Fibroblast of skin of abdomen (primary cell): ENCODE measurements at places on chromosomes 13 and 19.

- no peak for DNase-seq
Measured at GRCh38 chr13:28710161-28710560, 8.6 kb downstream of the SLC46A3 start.

DNA sequence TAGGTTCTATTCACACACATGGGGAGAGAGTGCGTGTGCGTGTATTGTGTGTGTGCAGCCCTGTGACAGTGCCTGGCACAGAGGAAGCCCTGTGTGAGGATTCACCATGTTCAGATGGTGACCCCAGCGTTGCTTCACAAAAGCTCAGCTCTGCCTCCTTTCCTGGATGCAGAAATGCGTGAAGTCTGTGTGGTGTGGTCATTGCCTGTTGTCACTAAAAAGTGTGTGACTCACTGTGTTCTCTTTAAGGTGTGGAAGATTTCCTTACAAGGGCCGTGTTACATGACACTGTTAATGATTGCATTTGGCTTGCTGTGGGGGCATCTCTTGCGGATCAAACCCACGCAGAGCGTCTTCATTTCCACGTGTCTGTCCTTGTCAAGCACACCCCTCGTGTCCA lies 19.5 kb upstream of the DCUN1D2 start:
- DNase-seq: no peak

DNA sequence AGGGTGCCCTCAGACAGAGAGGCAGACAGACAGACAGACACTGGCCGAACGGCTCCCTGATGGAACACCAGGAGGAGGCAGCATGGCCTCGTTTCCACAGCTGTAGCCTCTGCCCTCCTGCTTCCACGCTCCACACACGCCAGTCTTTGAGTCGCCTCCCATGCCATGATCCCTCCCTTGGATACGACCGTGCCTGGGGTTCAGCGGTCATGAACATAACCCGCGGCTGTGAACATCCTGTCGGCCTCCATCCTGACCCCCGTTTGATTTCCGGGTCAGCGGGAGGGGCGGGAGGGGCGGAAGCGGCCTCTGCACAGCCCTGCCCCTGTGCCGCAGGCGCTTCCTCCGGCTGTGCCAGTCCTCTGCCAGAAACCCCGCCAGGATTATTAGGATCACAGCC lies 23.4 kb downstream of the GP6 start:
- DNase-seq: no peak

DNA sequence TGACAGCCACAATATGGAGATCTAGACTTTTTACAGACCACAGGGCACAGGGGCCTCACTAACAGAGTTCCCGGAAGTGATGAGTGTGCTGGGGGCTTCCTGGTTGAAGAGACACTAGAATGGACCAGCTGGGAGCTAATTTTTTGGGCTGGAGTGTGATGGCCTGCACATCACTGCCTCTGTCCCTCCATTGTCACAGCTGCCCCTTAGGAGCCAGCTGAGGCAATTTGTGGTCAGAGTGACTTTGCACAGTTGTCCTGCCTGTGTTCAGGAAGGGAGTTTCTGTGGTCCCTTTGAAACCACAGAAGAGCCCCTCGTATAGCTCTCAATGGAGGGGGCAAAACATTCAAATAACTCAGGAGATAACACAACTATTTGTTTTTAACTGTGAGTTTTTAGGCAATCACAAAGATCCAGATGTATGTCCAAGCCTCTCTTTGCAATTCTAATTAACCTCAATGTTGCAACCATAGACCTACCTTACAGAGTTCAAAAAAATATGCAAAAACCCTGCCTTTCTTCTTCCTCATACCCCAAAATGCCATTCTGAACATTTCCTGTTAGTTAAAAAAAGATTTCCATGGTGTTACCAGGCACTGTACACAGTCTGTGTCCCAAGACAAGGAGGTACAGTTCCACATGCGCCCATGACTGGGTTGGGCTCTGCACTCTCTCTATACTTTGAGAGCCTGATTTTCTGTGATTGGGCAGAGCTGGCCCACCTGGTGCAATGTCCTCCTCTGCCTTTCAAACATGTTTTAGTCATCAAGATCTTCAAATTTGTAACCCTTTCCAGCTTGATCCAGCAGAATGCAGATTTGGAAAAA lies 2.4 kb downstream of the ALOX5AP start:
- no peak for DNase-seq

DNA sequence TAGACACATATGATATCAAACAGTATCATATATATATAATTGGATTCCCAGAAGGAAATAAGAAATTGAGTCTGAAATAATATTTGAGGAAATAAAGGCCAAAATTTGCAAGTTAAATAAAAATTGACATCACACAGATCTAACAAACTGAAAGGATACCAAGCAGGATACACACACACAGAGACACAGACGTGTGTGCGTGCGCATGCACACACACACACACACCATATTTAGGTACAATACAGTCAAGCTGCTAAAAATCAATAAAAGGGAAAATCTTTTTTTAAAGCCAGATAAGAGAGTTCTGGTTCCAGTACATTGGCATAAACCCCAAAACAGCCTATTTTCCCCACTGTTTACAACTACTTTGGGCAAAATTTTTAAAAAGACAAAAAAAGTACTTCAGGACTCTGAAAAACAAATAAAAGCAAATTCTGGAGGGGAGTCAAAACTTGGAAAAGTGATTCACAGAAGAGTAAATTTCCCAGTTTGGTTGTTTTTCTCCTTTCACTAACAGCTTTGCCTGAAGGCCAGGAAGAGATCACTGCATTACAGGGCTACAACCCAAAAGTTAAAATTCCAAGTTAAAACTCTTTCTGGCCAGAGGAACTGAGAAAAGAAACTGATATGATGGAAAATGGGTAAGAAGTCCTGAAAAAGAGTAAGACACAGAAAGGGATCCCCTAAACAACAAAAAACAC lies 16.2 kb downstream of the MYCBP2 start:
- DNase-seq: no peak

GRCh38 chr13:112968910-112969691 lies at the start of gene MCF2L:
MCF2L (plus strand) TSS chr13:112969214; CDS start chr13:112969380, 166 bp downstream.
- peak; percentile 29 for DNase-seq

DNA sequence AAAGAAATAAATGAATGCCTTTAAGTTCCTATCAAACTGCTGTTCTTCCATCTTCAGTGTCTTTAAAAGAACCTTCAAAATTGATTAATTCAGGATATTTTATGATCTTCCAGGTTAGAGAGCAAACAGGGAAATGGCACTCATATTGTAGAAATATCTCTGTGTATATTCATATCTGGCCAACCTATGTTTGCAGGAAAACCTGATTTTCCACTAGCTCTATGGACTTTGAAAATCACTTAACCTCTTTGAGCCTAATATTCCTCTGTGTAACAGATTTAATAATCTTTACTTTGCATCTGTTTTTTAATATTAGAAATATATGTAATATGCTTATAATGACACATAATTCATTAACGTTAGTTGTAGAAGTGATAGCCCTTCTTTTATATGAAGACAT lies 227.7 kb upstream of the ATXN8OS start:
- DNase-seq: no peak

GRCh38 chr13:31588316-31588715 lies 151.0 kb upstream of the RXFP2 start:
- no peak for DNase-seq

GRCh38 chr13:101530293-101530692 lies 77.8 kb downstream of the ITGBL1 start:
- no peak for DNase-seq

DNA sequence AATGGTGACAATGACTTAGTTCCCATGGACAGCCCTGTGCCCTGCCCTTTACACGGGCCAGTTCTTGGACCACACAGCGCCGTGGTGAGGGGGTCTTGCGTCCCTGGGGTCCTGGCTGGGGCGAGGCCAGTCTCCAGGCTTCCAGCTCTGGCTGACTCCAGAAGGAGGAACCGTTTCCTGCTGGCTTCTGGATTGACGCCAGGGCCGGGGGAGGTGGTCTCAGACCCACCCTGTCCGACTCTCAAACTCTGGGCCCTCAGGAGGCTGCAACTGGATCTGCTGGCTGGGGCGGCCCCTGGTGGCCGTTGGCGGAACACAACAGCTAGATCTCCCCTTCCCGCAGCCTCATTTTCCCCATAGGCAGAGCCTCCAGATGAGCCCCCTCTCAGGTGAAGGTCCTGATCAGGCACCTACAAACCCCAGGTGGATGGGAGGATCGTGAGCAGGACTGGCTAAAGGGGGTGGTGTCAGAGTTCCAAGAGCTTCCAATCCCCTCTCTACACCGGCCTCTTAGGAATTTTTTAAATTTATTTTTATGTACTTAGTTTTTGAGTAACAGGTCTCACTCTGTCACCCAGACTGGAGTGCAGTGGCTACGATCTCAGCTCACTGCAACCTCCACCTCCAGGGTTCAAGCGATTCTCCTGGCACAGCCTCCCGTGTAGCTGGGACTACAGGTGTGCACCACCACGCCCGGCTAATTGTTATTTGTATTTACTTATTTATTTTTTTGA lies 8.0 kb downstream of the CCDC194 start:
- peak; percentile 55 for DNase-seq

- DNase-seq: no peak
Measured at GRCh38 chr13:25571237-25571636, 199.5 kb downstream of the ATP8A2 start.

- DNase-seq: no peak
Measured at GRCh38 chr13:48072304-48072703, 22.6 kb downstream of the MED4 start.

- no peak for DNase-seq
Measured at GRCh38 chr19:52990759-52991418, 22.8 kb upstream of the ERVV-1 start.

DNA sequence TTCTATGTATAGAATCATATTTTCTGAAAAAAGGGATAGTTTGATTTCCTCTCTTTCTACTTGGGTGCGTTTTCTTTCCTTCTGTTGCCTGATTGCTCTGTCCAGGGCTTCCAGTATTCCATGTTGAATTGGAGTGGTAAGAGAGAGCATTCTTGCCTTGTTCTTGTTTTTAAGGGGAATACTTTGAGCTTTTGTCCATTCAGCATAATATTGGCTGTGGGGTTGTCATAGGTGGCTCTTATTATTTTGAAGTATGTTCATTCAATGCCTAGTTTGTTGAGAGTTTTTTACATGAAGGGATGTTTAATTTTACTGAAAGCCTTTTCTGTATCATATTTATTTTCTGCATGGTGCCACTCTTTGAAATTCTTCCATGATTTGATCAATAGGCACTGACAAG lies 173.5 kb upstream of the IRS2 start:
- no peak for DNase-seq

DNA sequence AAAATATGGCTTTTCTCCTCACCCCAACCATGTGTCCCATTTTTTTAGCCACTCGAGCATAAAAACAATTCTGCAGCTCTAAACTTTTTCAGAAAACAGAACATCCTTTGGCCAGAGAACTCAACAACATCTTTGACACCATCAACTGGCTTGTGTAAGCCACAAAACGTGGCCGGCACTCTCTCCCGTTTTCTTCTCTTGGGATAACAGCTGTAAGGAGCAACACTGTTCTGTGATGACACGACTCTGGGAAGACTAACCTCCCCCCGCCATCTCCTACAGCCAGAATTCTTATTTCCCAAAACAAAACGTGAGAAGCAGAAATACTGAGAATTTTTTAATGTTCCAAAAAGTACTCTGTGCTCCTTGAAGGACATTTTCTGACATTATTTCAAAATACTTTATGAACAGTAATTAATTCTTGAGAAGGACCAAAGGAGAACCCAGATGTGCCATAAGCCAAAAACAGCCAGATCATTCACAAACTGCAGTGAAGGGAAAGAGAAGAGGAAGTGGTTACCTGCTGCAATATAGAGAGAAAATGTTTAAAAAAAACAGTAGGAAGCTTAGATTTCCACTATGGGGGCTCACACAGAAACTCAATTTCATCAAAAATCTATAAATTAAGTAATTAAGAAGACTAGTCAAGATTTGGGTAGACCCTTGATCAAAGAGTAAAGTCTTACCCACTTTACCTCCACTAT lies 25.8 kb downstream of the COL4A1 start:
- no peak for DNase-seq

DNA sequence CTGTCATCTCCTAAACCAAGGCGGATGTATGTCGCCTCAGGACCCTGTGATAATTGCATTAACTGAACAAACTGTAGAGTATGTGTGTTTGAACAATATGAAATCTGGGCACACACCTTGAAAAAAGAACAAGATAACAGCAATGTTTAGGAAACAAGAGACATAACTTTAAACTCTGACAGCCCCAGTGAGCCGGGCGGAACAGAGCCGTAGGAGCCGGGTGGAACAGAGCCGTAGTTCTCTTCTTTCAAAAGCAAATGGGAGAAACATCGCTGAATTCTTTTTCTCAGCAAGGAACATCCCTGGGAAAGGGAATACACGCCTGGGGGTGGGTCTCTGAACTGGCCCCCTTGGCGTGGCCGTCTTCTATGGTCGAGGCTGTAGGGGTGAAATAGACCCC lies 31.8 kb upstream of the ZNF675 start:
- no peak for DNase-seq
